ENCODE measurements at places on chromosomes 4 and X.

DNA sequence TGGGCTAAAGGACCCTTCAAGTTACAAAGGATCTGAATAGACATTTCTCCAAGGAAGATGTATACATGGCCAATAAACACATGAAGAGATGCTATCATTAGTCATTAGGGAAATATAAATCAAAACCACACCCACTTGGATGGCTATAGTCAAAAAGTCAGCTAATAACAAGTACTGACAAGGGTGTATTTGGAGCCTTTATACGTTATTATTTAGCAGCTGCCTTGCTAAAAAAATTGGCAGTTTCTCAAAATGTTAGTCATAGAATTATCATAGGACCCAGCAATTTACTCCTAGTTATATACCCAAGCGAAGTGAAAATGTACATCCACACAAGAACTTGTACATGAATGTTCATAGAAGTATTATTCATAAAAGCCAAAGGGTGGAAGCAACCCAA is 112.7 kb upstream of the DUSP21 start:
- DNase-seq: no peak

DNA sequence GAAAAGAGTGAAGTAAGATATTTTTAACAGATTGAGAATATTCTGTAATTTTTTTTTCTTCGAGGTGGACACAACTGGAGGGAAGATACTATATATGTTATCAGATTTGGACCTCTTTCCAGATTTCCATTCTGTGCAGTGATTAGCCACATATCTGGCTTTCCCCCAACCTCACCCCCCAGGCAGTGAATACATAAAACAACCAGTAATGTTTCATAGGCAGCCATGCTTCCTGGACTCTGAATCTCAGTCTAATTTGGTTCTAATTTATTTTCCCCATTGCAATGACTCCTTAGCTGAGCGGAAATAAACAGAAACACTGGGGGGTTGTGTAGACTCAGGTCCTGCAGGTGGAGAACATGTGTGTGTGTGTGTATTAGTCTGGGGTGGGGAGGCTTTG is 226.5 kb downstream of the FBXW7 start:
- no peak for DNase-seq

- no peak for DNase-seq
These were observed 243.4 kb downstream of the SCFD2 start for GRCh38 chr4:53122280-53123116.

- DNase-seq: no peak
These were observed 9.9 kb upstream of the PITX2 start for GRCh38 chr4:110632506-110633357.

DNA sequence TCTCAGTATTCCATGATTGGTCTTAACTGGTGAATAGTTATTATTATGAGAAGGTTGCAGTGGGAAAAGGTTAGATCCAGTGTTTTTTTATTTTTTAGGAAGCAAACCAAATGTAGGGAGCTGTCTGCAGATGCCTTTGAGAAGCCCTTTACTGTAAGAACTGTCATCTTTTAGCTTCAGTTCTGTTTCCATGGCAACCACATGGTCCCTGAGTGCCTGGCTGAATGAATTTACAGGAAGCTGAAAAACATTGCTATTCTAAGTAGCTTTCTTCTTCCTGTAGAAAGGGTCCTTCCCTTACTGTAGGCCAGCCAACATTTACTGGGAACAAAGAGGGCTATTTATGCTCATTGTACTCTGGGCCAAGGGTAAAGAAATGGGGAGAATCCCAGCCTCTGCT is 103.3 kb downstream of the DCLK2 start:
- no peak for DNase-seq

- DNase-seq: no peak
These were observed 81.7 kb downstream of the ALPK1 start for GRCh38 chr4:112378858-112379257.

DNA sequence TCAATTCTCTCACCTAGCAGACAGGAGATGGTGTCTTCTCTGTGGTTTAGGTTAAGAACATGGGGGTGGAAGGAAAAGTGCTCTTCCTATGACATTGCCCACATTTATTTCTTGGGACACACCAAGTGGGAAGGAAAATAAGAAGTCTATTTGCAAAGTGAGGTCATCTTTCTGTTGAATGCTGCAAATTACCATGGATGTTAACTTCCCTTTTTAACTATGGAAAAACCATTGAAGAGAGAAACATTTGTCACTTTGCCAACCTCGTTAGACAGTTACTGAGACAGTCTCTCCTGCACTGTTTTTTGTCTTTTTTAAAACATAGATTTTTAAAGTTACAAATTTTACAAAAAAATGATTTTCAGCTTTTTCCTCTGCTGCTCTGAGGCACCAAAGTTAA is 72.8 kb upstream of the BEND4 start:
- no peak for DNase-seq

DNA sequence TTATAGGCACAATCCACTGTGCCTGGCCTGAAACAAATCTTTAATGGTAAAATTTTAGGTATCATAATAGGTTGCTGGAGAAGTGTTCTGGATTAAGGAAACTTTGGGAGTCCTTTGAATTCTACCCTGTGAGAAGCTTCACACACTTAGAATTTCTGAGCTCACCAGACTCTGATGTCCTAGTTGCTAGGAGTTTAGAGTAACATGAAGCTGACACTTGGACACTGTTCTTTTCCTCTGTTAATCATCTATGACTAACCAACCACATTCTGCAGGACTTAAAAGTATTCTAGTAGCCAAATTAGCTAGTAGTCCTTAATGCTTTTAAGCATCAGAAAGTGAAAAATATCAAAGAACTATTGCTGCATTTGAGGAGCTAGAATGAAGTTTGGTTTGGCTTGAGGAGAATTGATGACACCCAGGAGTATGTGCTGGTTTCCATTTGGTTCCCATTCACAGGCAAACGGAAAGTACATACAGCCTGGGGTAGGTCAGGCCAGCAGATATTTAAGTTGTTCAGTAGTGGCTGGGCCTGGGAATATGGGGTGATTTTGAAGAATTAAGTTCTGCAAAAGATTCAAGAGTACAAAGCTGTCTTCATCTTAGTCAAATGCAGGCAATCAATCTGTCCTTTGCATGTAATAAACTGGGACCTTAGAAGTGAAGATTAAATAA is 38.8 kb upstream of the IGFBP7 start:
- no peak for DNase-seq

- no peak for DNase-seq
These were observed 19.8 kb upstream of the LGI2 start for GRCh38 chr4:25050370-25051078.

DNA sequence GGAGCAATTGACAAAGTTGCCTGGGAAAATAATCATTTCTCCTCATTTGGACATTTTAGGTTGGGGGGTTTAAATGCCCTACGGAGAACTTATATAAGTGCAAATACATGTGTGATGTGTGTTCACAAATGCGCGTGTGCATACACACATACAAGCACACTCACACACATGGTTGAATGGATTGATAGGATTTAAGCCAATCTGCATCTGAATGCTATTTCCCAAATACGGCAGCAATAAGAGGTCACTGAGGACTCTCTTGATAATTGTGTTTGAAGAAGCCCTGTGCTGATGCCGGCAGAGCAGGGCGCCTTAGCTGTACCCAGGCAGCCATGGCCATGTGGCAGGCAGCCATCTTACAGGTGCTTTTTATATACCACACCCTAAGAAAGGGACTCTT is 165.3 kb upstream of the LEF1 start:
- no peak for DNase-seq

DNA sequence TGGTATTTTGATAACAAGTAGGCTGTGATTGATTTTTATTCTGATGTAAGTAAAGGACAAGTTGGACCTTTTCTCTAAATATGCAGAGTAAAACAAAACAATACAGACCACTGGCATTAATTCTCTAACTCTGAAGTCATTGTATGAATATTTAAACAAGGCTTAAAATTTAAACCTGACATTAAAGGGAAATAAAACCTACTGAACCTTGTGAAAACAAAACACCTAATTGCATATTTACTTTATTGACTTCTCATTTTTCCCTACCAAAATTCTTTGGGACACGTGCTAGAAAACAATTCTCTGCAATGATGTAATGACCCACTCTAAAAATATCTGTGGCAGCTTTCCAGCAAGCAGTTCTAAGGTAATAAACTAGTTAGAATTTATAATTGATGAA is 369.7 kb upstream of the TRAM1L1 start:
- DNase-seq: no peak

DNA sequence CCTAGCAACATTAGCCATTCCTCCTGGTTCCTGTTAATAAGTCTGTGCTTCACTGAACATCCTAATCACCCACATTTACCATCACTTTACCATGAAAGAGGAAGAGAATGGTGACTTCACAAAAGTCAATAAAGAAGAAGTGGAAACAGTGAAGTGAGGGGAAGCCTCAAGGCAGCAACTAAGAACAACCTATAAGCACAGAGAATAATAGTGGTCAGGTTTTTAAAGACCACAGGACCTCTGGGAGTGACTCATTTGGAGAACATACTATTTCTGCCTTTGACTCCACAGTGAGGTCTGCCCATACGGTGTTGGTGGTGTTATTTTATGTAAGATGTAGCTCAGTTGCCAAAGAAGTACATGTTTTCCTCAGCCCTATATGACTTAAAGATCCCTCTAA is 86.0 kb upstream of the TET2 start:
- no peak for DNase-seq

DNA sequence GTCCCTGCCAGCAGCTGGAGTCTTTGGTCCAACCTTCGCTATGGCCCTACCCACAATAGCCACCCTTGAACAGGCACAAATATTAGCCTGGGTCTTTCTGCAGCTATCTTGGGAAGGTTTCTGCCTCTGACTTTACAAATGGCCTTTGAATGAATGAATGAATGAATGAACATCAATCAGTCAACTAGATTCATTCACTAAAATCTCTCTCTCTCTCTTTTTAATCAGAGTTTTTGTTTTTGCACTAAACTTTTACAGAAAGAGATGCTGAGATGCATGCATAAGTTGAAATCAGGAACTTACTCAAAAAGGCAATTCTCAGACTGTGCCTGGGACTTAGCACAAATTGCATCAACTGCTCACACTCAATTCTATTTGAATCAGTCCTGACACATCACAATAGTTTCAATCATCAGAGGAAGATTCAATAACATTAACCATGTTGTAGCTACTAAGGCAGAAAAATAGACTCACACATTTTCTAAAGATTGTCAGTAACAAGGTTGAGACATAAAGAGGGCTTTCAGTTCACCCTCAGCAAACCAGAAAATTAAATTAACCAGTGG is 55.0 kb downstream of the ANXA3 start:
- no peak for DNase-seq

- DNase-seq: no peak
These were observed 529.6 kb upstream of the IGFBP7 start for GRCh38 chr4:57639561-57640382.

GRCh38 chrX:78673246-78673645 is 14.1 kb upstream of the RTL3 start:
- no peak for DNase-seq

DNA sequence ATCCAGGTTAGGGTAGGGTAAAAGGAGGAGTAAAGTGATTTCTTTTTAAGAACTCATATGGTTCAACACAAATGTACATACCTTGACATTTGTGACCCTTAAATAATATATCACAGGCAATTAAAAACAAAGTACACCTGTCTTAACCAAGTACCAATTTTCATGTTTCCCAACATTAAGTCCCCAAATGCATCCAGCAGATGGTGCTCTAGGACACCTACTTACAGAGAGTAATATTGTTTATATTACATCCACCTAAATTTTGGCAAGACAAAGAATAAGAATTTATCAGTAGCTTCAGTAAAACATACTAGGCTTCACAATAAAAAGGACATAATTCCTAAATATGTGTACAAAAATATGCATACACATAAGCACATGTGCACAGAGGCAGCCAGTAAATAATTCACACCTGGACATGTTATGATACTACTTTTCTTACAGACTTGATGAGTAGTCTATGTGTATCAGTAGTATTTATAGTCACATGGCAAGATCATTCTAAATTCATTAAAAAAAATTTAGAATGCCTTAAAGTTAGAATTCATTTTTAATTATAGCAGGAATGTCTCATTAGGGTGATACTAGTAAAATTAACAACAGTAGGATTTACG is 219.7 kb downstream of the DCLK2 start:
- DNase-seq: no peak

DNA sequence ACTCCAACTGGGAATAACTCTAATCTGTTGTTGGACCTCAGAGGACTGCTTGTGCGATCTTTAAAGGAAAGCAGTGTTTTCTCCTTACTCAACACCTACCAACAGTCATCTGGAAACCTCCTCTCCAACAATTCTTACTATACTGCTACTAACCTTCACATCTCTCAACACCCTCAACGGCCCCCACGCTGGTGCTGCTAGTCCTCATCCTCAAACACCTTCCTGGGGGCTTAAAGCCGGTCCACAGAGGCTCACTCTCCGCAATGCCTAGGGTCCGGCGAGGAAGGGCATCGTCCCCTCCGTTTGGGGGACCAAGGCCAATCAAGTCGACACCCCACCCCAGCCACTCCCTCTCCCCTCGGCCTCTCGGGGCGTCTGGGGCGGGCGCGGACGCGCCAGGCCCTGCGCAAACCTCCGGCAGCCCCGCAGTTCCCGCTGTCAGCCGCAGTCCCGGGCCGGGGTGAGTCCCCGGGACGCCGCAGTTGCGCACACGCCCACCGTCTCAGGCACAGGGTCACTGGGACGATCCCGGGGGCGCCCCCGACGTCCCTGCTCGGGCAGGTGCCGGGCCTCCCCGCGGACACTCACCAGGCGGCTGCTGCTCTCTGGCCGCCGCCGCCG is 418 bp downstream of the TAB3 start:
- DNase-seq: no peak

DNA sequence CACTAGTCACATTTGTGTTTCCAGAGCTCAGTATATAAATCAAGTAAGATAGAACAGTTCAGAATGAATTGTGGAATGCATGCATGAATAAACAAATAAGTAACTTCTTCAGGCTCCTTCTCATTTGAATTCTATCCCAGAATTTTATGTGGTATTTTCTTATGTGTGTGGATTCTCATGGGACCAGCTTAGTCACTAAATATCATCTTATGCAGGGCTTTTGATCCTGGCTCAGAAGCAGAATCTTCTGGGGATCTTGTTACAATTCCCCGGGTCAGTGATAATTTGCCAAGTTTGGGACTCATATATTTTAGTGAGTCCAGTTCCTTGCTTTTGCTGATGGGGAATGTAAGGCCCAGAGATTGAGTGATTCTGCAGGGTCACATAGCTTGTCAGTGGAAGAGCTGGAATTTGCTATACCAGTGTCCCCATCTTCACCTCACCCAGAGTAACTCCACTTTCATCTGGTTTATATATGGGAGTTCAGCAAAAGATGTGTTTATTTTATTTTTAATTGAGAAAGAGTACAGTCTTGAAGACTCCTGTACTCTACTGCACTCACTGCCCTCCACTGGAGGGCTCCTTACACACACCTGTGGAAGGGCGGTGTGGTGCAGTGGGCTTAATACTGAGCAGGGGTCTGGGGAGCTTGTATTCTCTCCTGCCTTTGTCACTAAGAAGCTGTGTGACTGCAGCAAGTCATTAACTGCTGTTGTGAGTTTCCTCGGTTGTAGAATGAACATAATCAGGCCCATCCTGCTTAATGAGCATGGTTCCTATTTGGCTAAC is 198.2 kb upstream of the CXorf66 start:
- DNase-seq: no peak
